ENCODE measurements at places on chromosomes 7 and 10.

GRCh38 chr10:5679606-5680005 lies 5.0 kb upstream of the TASOR2 start:
- no peak for DNase-seq

DNA sequence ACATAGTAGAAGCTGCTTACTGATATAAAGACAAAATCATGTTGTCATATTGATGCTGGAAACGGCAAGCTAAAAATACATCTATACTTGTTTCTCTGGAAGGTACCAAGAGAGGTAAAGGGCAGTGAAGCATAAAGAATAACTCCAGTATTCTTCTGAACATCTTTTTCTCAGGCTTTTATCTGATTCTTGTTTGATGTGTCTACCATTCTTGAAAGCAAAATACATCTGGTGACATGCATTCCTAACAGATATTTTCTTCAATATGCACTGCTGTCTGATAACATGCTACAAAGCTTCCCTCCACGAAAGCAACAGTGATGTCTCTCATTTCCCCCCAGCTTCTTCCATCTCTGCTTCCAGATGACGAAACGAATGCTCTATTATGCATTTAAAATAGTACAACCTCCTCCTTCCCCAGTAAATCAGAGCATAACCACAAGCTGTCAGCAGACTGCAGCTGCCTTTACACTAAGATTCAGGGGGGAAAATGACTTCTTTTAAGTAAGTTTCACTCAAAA lies 100.8 kb downstream of the ARHGAP21 start:
- no peak for DNase-seq

- DNase-seq: no peak
These were observed 105.8 kb downstream of the ARHGAP22 start for GRCh38 chr10:48498940-48499510.

DNA sequence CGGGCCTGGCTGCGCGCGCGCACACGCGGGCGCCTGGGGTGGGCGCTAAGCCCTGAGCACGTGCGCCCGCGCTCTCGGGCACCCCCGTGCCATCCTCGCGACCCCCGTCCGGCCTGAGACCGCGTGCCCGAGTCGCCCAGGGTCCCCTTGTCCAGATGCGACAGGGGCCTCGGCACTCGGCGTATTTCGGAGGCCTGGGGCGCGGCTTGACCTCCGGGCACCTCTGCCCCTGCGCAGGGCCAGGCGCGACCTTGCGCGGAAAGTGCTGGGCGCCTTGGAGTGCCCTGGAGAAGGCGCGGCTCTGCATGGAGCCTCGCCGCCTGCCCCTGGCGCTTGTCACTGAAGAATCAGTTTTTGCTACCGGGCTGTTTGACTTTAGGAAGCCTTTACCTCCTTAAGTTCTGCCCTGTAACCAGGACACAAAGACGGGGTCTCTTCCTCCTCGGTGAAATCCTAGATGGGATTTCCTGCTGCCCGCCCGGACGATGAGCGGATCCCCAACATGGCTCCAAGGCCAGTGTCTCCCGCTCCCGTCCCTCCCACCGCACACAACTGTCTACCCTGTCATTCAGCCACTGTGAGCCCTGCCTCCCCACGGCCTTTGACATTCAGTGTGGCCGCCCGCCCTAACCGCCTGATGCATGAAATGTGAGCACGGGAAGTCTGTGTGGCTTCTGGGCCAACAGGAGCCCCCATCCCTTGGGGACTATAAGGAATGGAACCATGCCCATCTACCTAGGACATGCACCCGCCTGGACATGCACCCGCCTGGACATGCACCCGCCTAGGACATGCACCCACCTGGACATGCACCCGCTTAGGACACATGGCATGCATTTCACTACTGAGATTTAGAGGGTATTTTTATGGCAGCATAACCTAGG lies 1.1 kb upstream of the STK32C start:
- DNase-seq: no peak

DNA sequence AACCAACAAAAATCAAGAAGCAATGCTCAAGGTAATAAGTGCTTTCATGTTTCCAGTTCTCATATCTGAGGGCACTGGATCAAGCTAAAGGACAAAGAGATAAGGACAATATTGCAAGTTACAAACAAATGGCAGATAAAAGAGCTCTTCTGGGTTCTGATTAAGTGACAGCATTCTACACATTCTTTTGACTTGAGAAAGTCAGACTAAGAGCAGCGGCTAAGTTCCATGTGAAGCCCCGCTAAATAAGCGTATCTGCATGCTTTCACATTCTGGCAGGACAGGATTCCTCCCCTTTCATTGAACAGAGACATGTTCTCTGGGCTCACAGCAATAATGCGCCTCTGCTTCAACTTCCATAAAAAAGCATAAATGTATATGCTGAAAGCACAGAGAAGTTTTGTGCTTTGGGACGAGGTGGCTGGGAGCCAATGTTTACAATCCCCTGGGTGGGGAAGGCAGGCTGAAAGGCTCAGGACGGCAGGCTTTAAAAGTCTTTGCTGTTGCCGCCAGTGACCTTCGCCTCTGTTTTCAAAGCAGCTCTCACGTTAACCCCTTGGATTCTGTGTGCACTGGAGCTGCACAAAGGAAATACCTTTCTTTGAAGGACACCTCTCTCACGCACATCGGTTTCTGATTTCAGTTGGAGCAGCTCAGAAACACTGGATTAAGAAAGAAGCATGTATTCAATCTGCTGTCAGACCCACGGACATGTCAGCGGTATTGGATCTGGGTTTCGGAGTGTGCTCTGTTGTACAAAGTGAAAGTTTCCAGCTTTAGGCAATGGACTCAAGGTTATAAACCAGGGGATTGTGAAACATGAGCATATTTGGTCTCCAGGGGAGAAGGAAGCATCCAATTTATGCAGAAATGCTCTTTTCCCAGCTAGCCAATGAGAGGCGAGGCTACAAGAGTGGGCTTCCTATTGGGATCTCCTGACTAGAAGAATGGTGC lies 105.4 kb upstream of the FAM133B start:
- DNase-seq: no peak

DNA sequence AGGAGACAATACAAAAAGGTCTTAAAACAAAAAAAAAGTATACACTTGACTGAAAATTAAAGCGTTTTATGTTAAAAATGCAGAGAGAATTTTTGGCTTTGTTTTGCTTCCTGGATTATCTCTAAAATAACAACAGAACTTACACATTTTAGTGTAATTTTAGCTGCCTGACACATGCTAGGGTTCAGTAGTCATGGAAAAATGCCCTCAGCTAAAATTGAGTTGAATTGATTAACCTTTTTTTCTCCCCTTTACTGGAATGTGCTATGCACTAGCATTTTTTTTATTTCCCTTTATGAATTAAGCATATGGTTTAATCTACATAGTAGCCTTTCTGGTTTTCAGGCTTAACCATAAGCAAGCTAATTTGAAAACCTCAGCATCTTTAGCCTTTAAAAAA lies 89.9 kb downstream of the ZNF277 start:
- DNase-seq: no peak

GRCh38 chr7:129836983-129837382 lies 115.8 kb downstream of the UBE2H start:
- DNase-seq: no peak

GRCh38 chr10:51321980-51322379 lies 247.7 kb downstream of the PRKG1 start:
- DNase-seq: no peak

GRCh38 chr10:33145451-33146188 lies 187.6 kb upstream of the ITGB1 start:
- no peak for DNase-seq

- no peak for DNase-seq
These were observed 119.6 kb downstream of the DOCK1 start for GRCh38 chr10:127024685-127025435.

- no peak for DNase-seq
These were observed 24.1 kb upstream of the HPS1 start for GRCh38 chr10:98470850-98471249.

- DNase-seq: no peak
These were observed 851 bp downstream of the AKR1E2 start for GRCh38 chr10:4826792-4827324.

DNA sequence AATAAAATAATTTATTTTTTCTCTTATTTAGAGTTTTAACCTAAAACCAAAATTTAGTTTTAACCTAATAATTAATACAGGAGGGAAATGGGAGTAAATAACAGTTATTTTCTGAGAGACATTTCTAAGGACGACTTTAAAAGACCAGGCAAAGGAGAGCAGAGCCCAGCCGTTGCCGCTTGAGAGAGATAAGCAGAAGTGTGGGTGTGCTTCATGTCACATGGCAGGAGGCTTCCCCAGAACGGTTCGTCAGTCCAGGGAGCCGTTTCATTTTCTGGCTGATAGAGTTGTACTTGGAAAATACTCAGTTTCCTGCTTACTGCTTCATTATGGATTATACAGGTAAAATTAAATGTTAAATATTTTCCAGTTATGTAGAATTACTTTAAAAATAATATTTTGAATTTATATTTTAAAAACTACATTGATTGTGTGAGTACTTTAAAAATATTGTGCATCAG lies 61.4 kb downstream of the ST7 start:
- peak; percentile 42 for DNase-seq

GRCh38 chr7:55374213-55374612 lies 9.1 kb downstream of the LANCL2 start:
- DNase-seq: no peak

DNA sequence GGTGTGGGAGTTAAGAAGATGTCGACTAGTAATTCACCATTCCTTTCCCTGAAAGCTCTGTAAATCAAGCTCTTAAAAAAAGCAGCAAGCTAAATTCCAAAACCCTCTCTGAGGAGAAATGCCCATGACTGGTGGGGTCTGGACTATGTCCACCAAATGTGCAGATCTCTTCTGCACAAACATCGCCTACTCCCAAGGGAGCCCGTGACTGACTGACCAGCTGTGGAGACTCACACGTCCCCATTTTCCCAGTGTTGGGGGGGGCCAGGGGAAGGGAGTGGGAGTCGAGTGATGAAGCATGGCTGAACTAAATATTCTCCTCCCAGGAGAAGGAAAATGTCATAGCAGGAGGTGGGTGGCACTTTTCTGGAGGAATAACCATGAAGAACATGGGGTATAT lies 164.1 kb upstream of the HPS1 start:
- DNase-seq: no peak

DNA sequence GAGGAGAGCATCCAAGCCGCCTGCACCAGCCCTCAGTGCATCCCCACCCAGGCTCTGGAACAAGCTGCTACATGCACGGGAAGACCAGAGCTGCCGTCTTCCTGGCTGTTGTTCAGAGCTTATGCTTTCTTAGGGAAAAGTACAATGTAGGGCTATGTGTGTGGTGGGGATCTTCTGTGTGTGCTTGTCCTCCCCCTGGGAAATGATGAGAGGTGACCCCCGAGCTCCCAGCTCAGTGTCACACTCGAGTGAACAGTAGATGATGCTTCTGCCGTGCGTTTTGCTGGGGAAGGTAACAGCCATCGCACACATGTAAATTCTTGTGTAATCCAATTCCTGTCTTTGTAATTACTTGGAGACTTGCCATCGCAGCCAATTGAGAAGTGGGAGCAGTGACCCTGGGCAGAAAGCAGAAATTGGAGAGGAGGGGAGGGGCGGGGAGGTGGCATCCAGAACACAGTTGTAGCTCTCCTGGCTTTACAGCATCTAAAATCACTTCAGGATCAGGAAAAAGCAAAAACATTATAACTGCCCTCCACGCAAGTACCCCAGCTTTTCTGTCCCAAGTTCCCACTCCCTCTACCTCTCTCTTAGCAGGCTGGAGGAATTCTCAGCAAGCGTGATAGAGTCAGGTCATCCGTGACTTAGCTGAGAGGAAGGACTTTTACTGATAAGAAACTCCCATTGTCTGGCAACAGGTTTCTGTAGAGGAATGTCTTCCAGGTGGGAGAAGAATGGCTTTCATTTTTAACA lies 149.6 kb downstream of the TCF7L2 start:
- no peak for DNase-seq

GRCh38 chr10:45811075-45811474 lies 36.2 kb downstream of the AGAP4 start:
- DNase-seq: no peak

GRCh38 chr10:104002911-104003310 lies 36.0 kb downstream of the SLK start:
- no peak for DNase-seq

GRCh38 chr10:95297402-95297801 lies 6.6 kb upstream of the PDLIM1 start:
- DNase-seq: no peak

GRCh38 chr7:24241206-24241605 lies 42.8 kb upstream of the NPY start:
- no peak for DNase-seq

DNA sequence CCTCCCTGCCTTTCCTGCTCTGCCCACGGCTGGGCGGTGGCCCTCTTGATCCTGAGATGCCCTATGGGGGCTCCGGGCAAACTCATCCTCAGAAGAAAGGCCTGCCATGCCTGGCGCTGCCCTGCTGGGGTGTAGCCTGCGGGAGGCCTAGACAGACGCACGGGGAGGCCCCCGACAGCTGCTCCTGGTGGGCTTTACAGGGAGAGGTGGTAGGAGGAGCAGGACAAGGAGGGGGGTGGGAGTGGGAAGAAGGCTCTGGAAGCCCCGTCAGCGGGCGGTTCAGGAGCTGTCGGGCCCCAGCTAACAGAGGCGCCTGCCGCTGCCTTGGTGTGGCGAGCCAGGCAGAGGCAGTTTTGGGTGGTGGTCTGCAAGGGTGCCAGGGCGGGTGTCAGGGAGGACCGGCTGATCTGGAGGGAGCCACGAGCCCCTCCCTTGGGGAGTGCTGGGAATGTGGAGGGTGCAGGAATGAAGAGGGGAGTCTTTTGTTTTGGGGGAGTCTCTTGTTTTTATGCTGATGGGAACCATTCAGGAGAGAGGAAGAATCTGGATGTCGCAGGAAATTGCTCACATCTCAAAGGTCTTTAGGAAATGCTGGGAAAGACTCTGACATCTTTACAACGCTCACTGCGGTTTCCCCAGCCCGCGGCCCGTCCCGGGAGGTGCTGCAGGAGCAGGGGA lies 63.5 kb downstream of the CFAP46 start:
- DNase-seq: no peak

DNA sequence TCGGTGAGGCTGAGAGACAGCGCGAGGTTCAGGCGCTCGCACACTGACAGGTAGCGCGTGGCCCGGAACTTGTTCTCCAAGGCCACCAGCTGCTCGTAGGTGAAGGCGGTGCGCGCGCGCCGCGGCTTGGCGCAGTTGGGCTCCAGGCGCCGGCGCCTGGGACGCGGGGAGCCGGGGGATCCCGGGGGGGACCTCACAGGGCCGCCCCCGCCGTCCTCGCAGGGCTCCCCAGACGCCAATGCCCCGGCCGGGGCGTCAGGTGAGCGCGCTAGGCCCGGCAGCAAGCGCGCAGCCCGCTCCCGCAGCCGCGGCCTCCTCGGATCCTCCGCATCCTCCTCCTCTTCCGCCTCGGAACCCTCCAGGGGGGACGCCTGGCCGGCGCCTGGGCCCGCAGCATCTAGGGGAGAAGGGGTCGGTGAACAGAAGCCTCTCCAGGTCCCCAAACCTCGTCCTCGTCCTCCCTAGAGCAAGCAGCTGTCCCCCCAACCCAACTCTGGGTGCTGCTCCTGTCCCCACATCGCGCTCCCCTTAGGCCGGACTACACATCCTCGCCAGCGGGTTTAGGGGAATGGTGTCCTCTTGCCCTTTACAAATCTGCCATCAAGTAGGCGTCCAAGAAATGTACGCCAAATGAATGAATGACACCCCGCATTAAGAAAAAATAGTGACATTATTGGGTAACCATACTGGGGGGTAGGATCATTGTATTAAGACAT lies 1.9 kb downstream of the NKX1-2 start:
- DNase-seq: no peak
